Mammary epithelial cell (primary cell): ENCODE measurements at places on chromosomes 4 and X.

DNA sequence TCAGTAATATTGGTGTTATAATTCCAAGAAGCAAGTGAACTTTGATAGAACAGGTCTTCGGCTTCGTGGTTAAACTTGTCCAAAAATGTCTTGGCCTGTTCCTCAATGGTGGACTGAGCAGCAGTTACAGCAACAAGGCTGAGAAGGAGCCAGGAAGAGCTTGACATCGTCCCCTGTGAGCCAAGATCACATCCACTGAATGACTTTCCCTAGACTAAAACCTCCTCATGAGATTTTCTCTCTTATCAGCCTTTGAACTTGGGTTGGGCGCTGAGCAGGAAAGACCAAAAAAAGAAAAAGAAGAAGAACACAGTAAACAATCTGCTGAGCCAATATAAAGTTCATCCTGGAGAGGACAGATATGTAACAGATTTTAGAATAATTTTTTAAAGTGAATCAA lies at the start of gene ACE2:
ACE2 (minus strand) TSS at position 216 of the 400 bp plus-strand sequence; CDS start at position 167, 49 bp downstream.
- no peak for DNase-seq

- DNase-seq = no peak
Observed at GRCh38 chr4:107276052-107276451, 239.9 kb upstream of the DKK2 start.

GRCh38 chr4:120314969-120315368 lies 248.3 kb upstream of the MAD2L1 start:
- no peak for DNase-seq

DNA sequence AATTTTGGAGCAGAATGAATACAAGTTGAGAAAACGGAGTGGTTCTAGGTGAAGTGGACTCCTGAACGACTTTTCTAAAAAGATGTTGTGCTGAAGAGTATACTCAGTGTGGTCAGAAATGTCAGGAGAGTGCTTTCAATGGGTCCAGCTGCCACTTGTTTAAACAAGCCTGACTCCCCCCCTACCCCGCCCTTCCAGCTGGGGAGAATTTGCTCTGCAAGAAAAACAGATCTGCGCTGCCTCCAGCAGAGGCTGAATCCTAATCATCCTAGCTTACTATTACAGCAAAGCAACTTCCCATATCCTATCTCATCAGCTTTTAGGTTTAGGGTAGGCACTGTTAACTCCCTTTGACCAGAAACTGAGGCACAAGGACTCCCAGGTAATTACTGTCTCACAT lies 1.9 kb downstream of the MAP3K15 start:
- no peak for DNase-seq

GRCh38 chr4:85370400-85371032 lies 104.4 kb upstream of the ARHGAP24 start:
- DNase-seq = peak; percentile 24

DNA sequence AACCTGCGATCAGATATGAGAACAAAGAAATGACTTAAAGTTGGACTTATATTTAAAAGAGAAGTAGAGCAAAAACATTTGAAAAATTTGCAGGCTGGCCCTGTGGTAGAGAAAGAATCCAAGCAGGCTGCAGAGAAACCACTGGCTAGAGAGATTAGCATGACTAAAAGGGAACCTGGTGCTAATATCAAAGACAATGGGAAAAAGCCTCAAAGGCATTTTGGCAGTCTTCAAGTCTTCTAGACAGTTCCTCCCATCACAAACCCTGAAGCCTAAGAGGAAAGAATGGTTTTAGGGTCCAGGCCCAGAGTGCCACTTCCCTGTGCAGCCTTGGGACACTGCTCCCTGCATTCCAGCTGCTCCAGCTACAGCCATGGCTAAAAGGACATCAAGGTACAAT lies 33.4 kb downstream of the KCTD8 start:
- DNase-seq = no peak

DNA sequence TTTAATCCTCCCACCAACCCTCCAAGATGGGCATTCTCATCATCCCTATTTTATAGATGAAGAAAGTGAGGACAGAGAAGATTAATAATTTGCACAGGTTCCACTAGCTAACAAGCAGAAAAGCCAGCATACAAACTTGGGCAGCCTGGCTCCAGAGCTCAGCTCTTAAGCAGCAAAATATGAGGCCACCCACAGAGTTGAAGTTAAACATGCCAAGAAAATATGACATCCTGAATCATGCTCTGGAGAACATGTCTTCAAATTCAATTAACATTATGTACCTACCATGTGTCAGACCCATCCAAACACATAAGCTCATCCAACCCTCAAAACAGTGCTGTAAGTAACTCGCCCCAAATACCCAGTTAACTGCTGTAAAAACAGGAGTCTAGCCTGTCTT lies 33.9 kb downstream of the USP46 start:
- no peak for DNase-seq

- DNase-seq = no peak
Observed at GRCh38 chrX:63664083-63664482, 120.9 kb downstream of the ARHGEF9 start.

DNA sequence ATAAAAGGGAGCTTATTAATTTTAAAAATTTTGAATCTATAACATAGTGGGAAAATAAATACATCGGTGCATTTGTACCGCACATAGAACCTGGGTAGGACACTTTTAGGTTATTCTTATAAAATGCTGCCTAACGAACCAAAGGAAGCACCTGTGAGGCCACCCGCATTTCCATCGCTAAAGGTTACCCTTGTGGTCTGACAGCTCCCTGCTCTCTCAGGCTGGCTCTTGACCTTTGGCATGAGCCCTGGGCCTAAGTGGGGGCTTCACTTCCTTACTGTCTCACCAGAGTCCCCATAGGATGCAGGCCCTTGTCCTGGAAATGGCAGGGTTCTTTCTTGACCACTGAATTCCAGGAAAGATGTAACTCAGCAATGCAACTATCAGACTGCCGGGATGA lies 46.0 kb downstream of the HADH start:
- no peak for DNase-seq

DNA sequence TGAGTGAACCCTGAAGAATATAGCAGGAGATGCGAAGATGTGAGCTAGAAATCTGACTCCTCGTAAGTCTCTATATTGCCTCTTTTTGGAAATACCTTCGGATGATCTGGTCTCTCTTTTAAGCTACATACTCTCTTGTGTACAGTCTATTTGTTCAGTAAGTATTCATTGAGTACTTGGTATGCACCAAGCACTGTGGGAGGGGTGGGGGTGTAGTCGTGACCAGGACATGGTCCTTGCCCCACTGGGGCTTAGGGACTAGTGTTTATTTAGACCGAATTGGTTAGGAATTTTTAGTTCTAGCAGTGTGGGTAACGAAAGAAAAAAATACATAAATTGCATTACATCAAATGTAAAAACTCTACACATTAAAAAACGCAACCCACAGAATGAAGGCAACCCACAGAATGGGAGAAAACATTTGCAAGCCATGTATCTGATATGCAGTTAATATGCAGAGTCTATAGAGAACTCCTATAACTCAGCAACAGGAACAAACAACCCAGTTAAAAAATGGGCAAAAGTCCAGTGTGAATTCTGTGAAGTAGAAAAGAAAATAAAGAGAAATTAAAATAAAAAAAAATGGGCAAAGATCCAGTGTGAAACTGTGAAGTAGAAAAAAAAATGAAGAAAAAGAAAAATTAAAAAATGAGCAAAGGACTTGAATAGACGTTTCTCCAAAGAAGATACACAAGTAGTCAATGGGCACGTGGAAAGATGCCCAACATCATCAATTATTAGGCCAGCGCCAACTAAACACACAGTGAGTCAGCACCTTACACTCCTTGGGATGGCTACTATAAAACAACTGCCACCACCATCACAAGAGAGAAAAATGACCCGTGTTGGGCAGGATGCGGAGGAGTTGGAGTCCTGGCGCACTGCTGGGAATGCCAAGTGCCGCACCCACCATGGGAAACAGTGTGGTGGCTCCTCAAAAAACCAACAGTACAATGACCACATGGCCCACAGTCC lies 43.8 kb downstream of the RGS12 start:
- no peak for DNase-seq

- no peak for DNase-seq
Observed at GRCh38 chr4:55618546-55619143, 17.5 kb downstream of the NMU start.

DNA sequence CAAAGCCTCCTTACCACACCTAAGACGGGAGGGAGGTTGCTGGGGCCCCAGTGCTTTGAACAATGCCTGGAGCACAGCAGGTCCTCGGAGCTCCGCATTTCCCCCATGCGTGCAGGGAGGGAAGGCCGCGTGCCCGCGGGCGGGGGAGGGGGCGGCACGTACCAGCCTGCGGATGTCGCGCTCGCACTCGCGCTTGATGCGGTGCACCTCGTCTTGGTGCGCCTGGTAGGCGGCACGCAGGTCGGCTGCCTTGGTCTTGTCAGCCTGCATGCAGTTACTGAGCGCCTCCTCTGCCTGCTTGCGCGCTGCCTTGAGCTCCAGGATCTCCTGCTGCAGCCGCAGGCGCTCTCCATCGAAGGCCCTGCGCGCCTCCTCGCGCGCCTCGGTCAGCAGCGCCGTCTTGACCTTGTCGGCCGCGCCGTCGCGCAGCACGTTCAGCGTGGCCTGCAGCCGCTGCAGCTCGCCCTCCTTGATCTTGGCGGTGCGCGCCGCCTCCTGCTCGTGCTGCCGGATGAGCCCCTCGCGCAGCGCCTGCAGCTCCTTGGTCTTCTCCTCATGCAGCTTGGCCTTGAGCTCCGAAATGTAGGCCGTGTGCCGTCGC lies 87.2 kb upstream of the C4orf50 start:
- no peak for DNase-seq

DNA sequence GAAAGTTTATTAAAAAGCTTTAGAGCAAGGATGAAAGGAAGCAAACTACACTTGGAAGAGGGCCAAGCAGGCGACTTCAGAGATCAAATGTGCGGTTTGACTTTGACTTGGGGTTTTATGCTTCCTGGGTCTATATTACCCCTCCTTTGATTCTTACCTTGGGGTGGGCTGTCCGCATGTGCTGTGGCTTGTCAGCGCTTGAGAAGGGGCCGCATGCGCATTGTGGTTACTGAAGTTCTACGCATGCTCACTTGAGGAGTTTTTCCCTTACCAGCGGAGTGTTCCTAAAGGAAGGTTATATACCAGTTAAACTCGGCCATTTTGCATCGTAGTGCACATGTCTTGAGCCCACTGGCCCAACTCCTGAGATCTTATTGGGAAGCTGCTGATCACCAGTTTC lies 9.9 kb downstream of the ZNF157 start:
- DNase-seq = peak; percentile 45

GRCh38 chr4:159298502-159298901 lies 195.6 kb downstream of the RAPGEF2 start:
- peak; percentile 84 for DNase-seq

GRCh38 chrX:19133784-19134183 lies 11.5 kb upstream of the ADGRG2 start:
- no peak for DNase-seq

DNA sequence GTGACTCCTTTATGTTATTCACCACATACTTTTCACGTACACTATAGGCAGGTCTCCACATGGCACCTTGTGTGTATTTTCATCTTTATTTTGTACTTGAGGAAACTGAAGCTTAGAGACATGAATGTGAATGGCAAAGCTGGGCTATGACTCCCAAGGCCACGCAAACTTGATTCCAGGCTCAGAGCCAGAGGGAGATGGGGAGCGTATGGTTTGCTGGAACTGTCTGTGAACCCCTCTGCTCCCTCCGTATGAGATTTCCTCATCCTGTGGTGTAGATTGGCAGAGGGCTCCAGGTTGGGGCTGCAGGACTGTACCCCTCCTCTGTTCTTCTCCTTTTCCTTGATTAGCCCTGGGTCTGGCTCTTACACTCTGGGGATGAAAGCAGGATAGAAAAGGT lies 16.1 kb upstream of the STARD8 start:
- DNase-seq = no peak

GRCh38 chrX:151153086-151153485 lies 23.3 kb upstream of the GPR50 start:
- peak; percentile 55 for DNase-seq

DNA sequence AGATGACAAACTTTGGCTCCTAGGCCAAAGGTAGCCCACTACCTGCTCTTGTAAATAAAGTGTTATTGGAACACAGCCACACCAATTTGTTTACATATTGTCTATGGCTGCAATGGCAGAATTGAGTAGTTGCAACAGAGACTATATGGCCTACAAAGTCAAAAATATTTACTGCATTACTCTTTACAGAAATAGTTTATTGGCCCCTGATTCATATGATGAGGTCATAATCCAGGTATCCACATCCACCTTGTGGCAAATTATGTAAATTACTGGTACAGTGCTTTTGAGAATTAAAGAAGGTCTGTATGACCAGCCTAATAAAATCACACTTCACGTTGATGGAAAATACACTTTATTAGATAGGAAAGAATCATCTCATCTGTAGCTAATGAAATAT lies 337.0 kb upstream of the DDX53 start:
- DNase-seq = peak; percentile 42

DNA sequence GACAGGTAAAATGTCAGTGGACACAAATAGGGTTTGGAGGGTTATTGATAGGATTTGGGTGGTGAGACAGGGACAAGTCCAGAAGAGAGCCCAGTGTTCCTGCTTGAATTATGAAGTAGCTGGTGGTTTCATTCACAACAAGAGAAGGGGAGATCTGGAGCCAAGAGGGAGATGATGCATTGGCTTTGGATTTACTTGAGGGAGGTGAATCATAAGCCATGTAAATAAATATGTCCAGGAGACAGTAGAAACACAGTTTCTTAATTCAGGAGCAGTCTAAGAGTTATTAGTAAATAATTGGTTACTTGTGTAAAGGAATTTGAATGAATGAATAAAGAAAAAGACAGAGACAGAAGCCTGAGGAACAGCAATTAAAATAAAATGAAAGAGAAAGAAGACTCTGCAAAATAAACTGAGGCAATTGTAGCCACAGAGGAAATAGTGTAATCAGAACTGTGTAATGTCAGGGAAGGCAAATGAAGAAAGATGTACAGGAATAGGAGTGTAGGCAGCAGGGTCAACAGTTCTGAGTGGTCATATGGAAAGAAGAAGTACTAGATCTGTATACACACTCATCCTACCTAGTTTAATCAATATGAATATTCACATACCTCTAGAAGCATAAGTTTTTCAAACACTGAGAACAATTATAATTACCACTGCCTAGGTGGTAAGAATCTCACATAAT lies 50.2 kb upstream of the CXCL8 start:
- peak; percentile 71 for DNase-seq

DNA sequence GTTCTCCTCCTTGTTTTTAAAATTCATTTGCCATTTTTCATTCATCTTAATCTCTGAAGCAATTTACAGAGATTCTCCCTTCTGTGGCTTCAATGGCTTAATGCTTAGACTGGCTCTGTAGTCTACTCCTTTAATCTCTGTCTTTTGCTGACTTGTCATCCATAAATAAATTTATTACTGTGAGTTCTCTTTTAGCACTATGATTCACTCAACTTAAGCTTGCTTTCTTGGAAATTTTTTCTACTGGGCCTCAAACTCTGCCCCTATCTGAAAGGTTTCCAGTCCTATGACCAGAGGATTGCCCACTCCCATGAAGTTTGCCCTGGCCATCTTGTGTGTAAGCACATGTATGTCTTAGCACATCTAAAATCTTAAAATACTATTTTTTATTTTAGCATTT lies 251.1 kb downstream of the DCLK2 start:
- DNase-seq = no peak

DNA sequence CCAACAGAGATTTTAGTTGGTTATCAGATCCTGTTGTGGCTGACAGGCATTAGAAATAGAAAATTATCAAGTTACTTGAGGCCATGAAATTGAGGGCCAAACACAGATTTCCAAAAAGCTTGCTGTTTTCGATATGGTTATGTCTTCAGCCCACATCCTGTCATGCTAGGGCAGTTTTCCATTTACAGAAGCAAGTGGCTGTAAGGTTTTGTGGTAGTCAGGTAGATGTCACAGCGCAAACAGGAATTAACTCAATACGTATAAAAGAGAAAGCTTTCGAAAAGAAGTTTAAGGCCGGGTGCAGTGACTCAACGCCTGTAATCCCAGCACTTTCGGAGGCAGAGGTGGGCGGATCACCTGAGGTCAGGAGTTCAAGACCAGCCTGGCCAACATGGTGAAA lies 104.6 kb downstream of the DMD start:
- DNase-seq = no peak
